ENCODE measurements at places on chromosomes 6 and 20.
A peak's percentile ranks its signal among the peaks of the same experiment; 100 is the strongest.

GRCh38 chr6:159212028-159212427, 42.8 kb downstream of the FNDC1 start:
- no peak for DNase-seq

- no peak for DNase-seq
These were observed 12.4 kb upstream of the KIF25 start for GRCh38 chr6:167984876-167985604.

- no peak for DNase-seq
These were observed 4.4 kb downstream of the PI16 start for GRCh38 chr6:36958775-36959554.

- no peak for DNase-seq
These were observed 9.7 kb downstream of the TOP1 start for GRCh38 chr20:41038149-41038877.

- DNase-seq = no peak
These were observed 43.1 kb downstream of the DSTN start for GRCh38 chr20:17612992-17613327.

DNA sequence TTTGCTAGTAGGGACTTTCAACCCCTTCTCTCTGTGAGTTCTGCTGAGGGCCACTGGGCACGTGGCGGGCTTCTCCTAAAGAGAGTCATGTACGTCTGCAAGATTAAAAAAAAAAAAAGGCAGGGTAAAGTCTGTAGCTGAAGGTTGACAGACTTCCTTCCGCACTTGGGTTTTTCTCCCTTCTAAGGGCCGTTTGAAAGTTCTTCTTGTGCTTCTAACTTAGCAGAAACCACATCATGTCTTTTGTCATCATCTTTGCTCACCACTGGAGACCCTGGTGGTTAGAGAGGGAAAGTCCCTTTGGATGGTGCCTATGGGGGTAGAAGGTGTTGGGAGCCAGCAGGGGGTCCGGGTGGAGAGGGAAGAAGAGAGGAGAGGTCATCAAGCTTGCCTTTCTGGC, 31.4 kb downstream of the PRDM1 start:
- peak; percentile 23 for DNase-seq

Data from GM18507 (cell line).